ENCODE measurements at places on chromosomes 3 and 15. TPM values are rescaled to one million over a fixed set of nuclear protein-coding genes. Genes with fewer than 3 reads are reported as not detected.

GOLGA6L6 gene
- not detected for total RNA-seq

SPTBN5 gene
- 0.16 TPM for total RNA-seq

POC1A gene
- 1.9 TPM for total RNA-seq

PLSCR4 gene
- total RNA-seq, result 85.5 TPM

DNAH1 gene
- 7.5 TPM for total RNA-seq

CIAO2A gene
- total RNA-seq, result 50.9 TPM

KPNA4 gene
- 39.2 TPM for total RNA-seq

GRCh38 chr15:48041454-48041853 lies 79.3 kb upstream of the SLC24A5 start:
- no peak overlapping the region for H3K4me3 ChIP-seq
- no peaks in the 10 kb centered on the region for H3K4me1 ChIP-seq
- no peaks in the 10 kb centered on the region for H3K36me3 ChIP-seq
- H3K27ac ChIP-seq, result no peak overlapping the region

DNA sequence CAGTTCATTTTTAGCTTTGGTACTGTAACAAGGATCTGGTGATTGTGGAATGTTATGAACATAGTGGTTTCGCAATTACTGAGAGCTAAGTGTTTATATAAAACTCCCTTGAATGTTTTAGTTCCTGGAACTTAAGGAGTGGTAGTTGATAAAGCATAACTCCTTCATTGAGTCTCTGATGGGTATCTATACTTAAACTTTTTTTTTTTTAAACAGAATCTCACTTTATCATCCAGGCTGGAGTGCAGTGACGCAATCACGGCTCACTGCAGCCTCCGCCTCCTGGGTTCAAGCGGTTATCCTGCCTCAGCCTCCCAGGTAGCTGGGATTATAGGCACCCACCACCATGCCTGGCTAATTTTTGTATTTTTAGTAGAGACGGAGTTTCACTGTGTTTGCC lies 11.3 kb downstream of the PRKCI start:
- H3K36me3 ChIP-seq, result no peaks in the 10 kb centered on the region
- H3K4me1 ChIP-seq, result no peaks in the 10 kb centered on the region
- peak overlapping the region; percentile 59 for H3K27ac ChIP-seq
- no peak for DNase-seq
- H3K4me3 ChIP-seq, result no peak overlapping the region

DNA sequence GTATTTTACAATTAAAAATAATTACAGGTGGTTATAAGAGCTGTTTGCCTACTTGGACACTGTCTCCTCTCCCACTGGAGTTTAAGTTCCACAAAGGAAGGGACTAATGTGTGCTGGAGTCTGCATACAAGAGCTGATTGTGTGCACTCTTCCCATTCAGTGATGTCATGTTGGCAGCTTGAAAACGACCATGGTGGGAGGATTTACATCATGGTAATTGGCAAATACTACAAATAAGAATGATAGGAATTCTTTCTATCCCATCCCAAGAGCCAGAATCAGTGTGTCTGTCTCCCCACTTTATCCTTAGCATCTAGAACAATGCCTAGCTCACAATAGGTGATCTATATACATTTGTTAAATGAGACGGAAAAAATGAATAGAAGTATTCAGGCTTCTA lies 14.1 kb downstream of the ITGA11 start:
- no peak overlapping the region for H3K4me3 ChIP-seq
- peak; percentile 13 for DNase-seq
- no peaks in the 10 kb centered on the region for H3K27me3 ChIP-seq
- H3K36me3 ChIP-seq, result no peaks in the 10 kb centered on the region
- no peaks in the 10 kb centered on the region for H3K4me1 ChIP-seq

GRCh38 chr3:168272343-168272985 lies 176.7 kb upstream of the GOLIM4 start:
- H3K27me3 ChIP-seq, result no peaks in the 10 kb centered on the region
- no peak overlapping the region for H3K27ac ChIP-seq
- no peaks in the 10 kb centered on the region for H3K4me1 ChIP-seq
- no peak for DNase-seq
- no peaks in the 10 kb centered on the region for H3K36me3 ChIP-seq
- H3K4me3 ChIP-seq, result no peak overlapping the region

GRCh38 chr15:27422997-27423396 lies 452.0 kb downstream of the GABRG3 start:
- no peaks in the 10 kb centered on the region for H3K27me3 ChIP-seq
- no peak overlapping the region for H3K4me3 ChIP-seq
- no peak for DNase-seq
- H3K36me3 ChIP-seq, result no peaks in the 10 kb centered on the region

DNA sequence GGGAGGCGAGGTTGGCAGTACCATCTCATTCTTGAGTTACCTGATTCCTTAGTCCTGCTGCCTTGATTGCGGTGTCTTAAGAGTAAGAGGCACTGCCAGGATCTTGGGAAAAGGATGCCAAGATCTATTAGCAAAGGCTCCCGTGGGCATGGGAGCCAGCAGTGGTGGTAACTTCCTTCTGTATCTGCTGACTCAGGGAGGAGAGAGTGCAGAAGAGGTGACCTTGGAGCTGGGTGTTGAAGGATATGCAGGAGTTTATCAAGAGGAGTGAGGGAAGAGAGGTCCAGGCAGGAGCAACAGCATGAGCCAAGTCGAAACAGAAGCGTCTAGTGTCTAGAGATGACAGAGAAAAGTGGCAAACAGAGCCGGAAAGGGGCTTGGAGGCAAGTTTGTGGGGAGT lies 4.5 kb downstream of the MESP2 start:
- H3K4me3 ChIP-seq, result no peak overlapping the region
- no peaks in the 10 kb centered on the region for H3K36me3 ChIP-seq

DNA sequence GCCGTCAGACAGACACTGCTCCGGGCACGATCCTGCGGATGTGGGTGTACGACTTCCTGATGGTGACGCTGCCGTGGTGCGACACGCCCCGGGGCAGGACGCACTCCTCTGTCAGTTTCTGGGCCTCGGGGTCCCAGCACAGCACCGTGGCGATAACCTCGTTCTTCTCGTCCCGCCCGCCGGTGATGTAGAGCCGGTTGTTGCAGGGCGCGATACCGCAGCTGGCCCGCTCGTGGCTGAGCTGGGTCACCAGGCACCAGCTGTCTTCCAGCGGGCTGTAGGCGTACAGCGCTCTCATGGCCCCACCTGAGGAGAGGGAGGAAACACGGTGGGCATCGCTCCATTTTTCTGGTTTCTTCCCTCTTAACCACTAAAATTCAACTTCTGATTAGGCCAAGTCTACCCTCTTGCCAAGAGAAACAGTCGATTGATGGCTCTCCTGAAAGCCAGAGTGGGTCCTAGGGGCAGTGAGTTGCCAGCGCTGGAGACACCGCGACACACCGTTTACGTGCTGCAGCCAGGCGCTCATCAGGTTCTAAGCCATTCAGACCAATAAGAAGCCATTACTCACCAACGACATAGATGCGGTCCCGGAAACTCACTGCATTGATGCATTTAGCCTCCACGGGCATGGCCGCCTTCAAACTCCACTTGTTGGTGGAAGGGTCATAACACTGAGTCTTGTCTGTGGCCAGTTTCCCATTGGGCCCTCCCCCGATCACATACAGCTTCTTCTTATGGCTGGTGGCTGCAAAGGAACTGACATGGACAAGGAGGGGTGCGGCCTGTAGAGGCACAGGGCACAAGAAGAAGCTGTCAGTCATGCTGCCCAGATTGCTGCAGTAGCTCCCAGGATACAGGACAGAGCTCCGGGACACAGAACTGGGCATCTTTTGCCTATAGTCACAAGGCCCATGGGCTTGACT lies 63.3 kb downstream of the KLHL6 start:
- no peaks in the 10 kb centered on the region for H3K27me3 ChIP-seq
- H3K4me1 ChIP-seq, result no peaks in the 10 kb centered on the region
- H3K4me3 ChIP-seq, result no peak overlapping the region
- no peak for DNase-seq
- H3K36me3 ChIP-seq, result no peaks in the 10 kb centered on the region

DNA sequence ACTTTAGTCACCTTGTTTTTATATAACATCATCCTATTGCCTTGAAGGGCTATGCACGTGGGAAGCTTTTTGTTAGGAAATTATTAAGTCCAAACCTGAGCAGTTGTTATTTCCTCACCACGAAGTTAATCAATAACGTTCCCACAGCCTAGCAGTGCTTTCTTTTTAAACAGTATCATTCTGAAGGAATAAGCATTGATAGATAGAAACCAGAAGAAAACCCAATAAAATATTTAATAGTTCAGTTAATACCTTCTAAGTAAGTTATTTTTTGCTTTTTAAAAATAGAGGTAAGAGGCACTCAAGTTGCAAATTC lies 149.3 kb downstream of the KCNMB2 start:
- no peak overlapping the region for H3K27ac ChIP-seq
- no peaks in the 10 kb centered on the region for H3K36me3 ChIP-seq
- H3K4me3 ChIP-seq, result no peak overlapping the region
- H3K27me3 ChIP-seq, result no peaks in the 10 kb centered on the region
- no peaks in the 10 kb centered on the region for H3K4me1 ChIP-seq

DNA sequence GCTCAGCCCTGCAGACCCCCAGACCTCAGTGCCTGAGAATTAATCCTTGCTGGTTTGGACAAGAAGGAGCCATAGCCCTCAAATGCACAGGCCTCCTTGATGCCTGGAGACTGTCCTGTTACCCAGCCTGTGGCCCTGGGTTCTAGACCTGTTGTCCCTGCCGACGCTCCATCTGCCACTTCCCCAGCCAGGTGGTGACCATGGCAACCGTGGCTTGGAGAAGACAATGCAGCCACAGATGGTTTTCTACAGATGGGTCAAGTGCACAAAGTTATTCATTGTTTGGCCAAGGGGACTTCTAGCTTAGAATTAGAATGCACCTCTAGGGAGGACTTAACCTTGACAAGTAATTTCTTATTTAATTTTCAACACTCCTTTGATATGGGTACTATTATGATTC lies 297.1 kb downstream of the UACA start:
- no peaks in the 10 kb centered on the region for H3K27me3 ChIP-seq
- no peak overlapping the region for H3K27ac ChIP-seq
- no peak for DNase-seq
- no peak overlapping the region for H3K4me3 ChIP-seq
- H3K4me1 ChIP-seq, result no peaks in the 10 kb centered on the region

- no peaks in the 10 kb centered on the region for H3K27me3 ChIP-seq
- H3K36me3 ChIP-seq, result no peaks in the 10 kb centered on the region
- no peak for DNase-seq
- no peak overlapping the region for H3K4me3 ChIP-seq
These were observed 42.3 kb upstream of the ZNF280D start for GRCh38 chr15:56775641-56776040.

DNA sequence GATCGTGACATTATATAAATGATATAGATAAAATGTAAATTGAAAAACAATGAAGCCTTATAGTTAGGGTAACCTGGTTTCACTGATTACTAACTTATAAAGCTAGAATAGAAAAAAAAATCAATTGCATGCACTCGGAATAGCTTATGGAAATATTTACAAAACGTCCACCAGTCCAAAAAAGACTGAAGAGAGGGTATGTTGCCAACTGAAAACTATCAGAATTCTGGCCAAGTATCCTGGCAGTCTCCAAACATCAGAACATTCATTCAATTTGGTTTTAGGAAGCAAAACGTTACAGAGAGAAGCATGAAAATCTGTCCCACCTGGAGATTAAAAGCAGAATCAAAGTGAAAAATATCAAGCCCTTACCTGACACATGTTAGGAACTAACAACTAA lies 892.4 kb downstream of the ROBO1 start:
- no peak overlapping the region for H3K27ac ChIP-seq
- DNase-seq, result no peak
- no peaks in the 10 kb centered on the region for H3K27me3 ChIP-seq
- H3K36me3 ChIP-seq, result no peaks in the 10 kb centered on the region
- H3K4me3 ChIP-seq, result no peak overlapping the region

GRCh38 chr15:91319371-91320059 lies 219.5 kb downstream of the SV2B start:
- no peaks in the 10 kb centered on the region for H3K36me3 ChIP-seq
- no peaks in the 10 kb centered on the region for H3K27me3 ChIP-seq
- H3K4me3 ChIP-seq, result no peak overlapping the region
- H3K27ac ChIP-seq, result no peak overlapping the region
- no peaks in the 10 kb centered on the region for H3K4me1 ChIP-seq

DNA sequence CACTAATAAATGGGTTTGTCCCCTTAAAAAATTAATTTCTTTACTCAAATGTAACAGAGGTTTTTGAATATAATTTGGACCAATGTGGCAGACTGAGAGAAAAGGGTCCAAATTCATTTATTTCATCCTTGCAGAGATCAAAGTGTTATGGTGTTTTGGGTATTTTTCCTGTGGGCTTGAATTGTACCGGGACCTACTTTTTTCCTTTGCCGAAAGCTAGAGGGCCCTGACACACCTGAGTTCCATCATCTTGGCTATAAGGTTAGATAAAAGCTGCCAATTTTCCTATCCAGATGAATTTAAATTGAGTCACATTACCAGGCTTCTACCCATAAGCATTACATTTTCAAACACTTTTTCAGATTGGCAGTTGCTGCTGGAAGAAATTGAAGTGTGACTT lies 908 bp downstream of the CCNB2 start:
- no peaks in the 10 kb centered on the region for H3K36me3 ChIP-seq
- no peaks in the 10 kb centered on the region for H3K27me3 ChIP-seq
- H3K4me3 ChIP-seq, result peak overlapping the region; percentile 61
- no peaks in the 10 kb centered on the region for H3K4me1 ChIP-seq
- no peak for DNase-seq
- H3K27ac ChIP-seq, result no peak overlapping the region

DNA sequence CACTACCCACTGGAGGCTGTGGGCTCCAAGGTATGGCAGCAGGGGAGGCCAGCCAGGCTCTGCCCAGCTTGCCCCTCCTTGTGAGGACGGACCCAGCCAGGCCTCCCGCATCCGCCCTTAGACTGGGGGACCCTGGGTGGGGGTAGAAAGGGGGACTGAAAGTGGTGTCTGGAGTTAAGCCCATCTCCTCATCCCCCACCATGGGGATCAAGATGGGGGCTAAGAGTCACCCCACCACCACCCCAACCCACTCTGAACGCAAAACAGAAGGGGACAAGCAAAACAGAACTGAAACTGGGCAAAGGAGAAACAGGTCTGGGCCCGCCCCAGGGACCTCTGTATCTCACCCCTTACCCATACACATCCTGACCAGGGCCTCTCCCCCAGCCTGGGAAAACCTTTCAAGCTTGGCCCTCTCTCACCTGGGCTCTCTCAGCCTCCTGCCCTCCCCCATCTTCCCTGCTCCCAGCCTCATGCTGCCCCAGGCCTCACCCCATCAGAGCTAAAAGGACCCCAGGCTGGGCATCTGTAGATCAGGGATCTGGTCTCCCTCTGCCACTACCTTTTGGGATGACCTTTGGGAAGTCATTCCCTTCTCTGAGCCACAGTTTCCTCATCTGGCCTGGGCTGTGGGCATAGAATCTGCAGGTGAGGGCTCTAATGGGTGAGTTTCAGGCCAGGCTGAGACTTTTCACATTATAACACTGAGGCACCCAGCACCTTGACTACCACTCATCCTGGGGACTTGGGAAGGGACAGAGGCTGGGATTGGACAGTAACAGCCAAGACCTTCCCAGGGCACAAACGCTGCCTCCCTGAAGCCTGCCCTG lies 30.0 kb upstream of the CYP11A1 start:
- no peaks in the 10 kb centered on the region for H3K4me1 ChIP-seq
- no peaks in the 10 kb centered on the region for H3K27me3 ChIP-seq
- H3K4me3 ChIP-seq, result no peak overlapping the region

Data from breast epithelium (tissue), 4 donors.